ENCODE measurements at places on chromosomes 11 and 22.

DNA sequence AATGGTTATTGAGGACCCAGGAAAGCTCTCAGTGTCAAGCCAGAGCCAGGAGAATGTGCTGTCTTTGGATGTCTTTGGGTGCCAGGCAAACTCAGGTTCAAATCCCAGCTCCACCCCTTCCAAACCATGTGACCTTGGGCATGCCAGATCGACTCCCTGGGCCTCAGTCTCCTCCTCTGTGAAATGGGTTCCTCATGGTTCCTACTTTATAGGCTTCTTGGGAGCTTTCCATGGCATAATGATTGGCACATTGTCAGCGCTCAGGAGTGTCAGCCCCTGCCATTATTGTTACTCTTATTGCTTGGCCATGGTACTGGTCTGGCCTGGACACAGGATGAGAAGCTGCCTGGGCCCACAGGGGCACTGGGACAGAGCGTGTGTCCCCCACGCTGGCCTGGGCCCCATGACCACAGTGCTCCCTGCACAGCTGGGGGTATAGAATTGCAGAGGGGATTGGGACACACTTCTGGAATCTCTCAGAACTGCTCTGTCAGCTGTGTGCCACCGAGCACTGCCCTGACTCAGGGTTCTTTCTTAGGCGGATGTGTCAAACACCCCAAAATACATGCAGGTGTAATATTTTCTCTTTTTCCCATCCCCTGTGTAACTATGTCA lies 37.6 kb upstream of the CRYBB3 start:
- no peak for DNase-seq

GRCh38 chr11:1738380-1738779 lies 12.0 kb downstream of the IFITM10 start:
- DNase-seq = no peak

DNA sequence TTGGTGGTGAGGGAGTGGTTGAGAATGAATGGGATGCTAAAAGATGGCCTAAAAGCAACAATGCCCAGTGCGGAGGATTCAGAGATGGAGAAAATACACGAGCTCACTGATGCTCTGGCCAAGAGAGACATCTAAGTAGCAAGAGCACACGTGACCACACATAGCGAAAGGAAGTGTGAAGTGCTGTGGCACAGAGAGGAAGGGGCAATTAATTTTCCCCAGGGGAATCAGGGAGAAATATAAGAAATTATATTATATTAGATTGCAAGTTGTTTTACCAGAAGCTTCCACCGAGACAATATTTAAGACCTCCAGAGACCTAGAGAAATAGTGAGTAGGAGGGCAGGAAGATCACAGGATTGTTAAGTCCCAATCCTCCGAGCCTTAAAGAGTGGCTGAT lies 80.6 kb downstream of the RCN1 start:
- no peak for DNase-seq

GRCh38 chr22:35812600-35812999 lies 94.9 kb downstream of the APOL5 start:
- no peak for DNase-seq

GRCh38 chr11:1336836-1337646 lies 27.6 kb upstream of the TOLLIP start:
- no peak for DNase-seq

GRCh38 chr22:44736581-44737405 lies 15.6 kb upstream of the ARHGAP8 start:
- DNase-seq = no peak

- no peak for DNase-seq
Observed at GRCh38 chr22:18056807-18057474, 20.8 kb upstream of the PEX26 start.

GRCh38 chr11:102603091-102603490 lies 22.0 kb downstream of the MMP20 start:
- no peak for DNase-seq

GRCh38 chr11:117910941-117911655 lies 18.1 kb downstream of the TMPRSS13 start:
- DNase-seq = no peak

GRCh38 chr11:93903989-93904388 lies 53.6 kb upstream of the VSTM5 start:
- DNase-seq = no peak

GRCh38 chr11:119061256-119061655 lies 4.3 kb upstream of the HYOU1 start:
- DNase-seq = no peak

DNA sequence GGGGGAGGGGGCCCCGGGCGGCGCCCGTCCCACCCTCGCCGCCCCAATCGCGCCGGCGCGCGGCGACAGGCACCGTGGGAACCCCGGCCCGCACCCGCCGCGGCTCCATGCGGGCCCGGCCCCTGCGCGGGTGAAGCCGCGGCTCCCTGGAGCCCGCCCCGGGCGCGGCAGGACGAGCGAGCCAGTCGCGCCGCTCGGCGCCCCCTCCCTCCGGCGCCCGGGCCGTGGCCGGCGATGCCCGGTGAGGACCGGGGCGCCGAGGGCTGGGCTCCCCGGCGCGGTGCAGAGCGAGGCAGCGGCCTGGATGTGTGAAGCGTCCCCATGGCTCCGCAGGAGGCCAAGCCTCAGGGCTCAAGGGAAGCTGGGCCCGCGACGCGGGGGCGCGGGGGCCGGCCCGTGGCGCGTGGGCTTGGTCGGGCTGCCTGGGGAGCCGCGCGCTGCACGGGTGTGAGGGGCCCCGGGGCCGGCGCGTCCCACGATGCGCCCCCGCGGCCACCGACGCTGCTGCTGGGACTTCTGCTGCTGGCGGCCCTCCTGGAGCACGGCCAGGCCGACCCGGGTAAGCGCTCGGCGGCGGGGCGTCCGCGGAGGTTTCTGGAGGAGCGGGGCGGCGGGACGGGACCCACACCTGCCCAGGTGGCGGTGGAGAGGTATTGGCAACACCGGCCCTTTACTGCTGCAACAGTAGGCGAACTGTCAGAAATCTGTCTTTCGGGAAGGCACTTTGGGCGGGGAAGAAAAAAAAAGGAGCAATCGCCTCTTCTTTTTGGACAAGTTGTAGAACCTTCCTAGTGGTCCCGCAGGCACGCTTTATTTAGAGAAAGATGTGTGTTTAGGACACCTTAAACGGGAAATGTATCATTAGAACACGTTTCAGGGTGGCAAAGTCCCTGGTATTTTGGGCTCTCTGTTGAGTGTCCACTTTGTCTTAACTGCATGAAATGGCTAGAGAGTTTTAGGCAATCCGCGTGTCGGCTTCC lies 119.4 kb downstream of the HIPK3 start:
- DNase-seq = peak; percentile 10

GRCh38 chr11:72875736-72876135 lies 61.5 kb downstream of the ATG16L2 start:
- no peak for DNase-seq

- DNase-seq = no peak
Observed at GRCh38 chr11:67062526-67063373, 6.1 kb downstream of the RHOD start.

- DNase-seq = no peak
Observed at GRCh38 chr11:132607575-132607974, 924.7 kb downstream of the OPCML start.

GRCh38 chr11:9320047-9320446 lies 5.7 kb upstream of the TMEM41B start:
- DNase-seq = no peak

- DNase-seq = no peak
Observed at GRCh38 chr22:22752556-22753477, 108.4 kb downstream of the GGTLC2 start.

- no peak for DNase-seq
Observed at GRCh38 chr11:41316751-41317150, 142.7 kb downstream of the LRRC4C start.

DNA sequence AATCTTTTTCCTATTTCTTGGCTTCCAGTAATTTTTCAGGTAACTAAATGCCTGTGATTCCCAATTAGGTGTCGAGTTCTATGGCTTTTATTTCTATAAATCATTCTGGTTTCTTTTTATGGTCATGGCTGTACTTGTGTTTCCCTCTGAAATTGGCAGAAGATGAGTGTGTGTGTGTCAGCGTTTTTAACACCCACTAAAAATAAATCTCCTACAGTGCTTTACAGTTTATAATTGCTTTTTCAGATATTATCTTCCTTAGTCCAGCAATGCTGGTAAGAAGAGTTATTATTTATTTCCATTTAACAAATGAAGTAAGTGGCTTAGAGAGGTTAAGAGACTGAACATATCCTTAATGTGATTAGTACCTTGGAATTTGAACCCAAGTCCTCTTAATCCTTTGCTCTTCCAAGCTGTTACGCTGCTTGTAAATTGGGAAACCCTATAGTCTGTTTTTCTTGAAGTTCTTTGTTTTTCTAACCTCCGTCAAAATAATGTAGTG lies 125.2 kb downstream of the TEAD1 start:
- DNase-seq = no peak

DNA sequence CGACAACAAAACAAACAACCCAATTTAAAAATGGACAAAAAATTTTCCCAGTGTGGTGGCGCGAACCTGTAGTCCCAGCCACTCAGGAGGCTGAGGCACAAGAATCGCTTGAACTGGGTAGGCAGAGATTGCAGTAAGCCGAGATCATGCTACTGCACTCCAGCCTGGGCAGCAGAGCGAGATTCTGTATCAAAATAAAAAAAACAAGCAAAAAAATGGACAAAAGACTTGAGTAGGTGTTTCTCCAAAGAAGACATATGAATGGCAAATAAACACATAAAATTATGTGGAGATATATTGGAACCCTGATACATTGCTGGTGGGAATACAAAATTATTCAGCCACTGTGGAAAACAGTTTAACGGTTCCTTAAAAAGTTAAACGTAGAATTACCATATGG lies 27.4 kb upstream of the MAPK1 start:
- no peak for DNase-seq

GRCh38 chr11:44217432-44217831 lies 92.5 kb downstream of the ALX4 start:
- no peak for DNase-seq

- DNase-seq = peak; percentile 8
Observed at GRCh38 chr11:109728056-109728455, 306.1 kb downstream of the C11orf87 start.

DNA sequence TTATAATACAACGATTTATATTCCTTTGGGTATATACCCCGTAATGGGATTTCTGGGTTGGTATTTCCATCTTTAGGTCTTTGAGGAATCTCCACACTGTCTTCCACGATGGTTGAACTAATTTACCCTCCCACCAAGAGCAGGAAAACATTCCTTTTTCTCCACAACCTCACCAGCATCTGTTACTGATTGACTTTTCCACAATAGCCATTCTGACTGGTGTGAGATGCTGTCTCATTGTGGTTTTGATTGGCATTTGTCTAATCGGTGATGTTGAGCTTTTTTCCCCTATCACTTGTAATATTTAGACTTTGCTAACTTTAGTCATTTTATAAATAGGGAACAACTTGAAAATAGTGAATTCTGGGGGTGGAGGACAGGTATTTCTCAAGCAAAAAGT lies 58.1 kb downstream of the PPFIA1 start:
- DNase-seq = no peak

GRCh38 chr11:117915672-117916235 lies 13.4 kb downstream of the TMPRSS13 start:
- no peak for DNase-seq

- no peak for DNase-seq
Observed at GRCh38 chr11:130217133-130218031, 57.8 kb downstream of the ST14 start.

GRCh38 chr22:41848468-41848867 lies 15.6 kb downstream of the SREBF2 start:
- no peak for DNase-seq

- DNase-seq = peak; percentile 72
Observed at GRCh38 chr11:11966826-11967668, 41.4 kb downstream of the DKK3 start.

DNA sequence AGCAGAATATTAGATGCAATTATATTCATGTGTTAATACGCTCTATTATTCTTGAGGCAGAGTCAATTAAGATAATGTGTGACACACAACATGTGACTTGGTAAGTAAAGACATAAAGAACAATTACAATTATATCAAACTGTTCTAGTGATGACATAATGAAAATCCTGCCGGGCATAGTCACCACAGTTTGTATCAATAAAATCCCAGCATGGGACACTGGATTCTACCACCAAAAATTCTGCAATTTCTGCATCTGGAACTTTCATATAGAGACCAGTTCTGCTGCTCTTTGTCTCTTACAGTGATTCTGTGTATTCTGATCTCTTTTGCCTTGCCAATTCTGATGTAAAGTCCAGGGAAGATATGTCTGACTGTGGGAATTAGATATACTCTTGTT lies 495.6 kb upstream of the LRRC4C start:
- DNase-seq = no peak

DNA sequence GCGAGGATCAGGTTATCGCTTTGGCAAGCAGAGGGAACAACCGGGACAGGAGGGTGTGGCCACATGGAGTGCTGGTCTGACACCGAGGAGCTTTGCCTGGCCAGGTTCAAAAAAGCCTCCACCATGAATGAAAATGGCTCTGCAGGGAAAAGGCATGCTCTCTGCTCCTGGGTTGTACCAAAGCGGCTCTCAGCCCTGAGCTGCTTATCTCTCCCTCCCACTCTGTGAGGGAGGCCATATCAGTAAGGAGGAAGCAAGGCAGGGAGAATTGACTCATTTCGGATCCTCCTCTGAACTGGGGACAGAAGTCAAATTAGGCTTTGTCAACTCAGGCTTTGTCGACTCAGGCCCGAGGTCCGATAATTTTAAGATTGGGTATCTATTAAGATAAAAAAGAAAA lies 82.9 kb upstream of the CRTAM start:
- DNase-seq = no peak

GRCh38 chr11:47417712-47418111 lies 8.5 kb downstream of the PSMC3 start:
- DNase-seq = no peak

- no peak for DNase-seq
Observed at GRCh38 chr11:16293204-16293681, 63.1 kb downstream of the SOX6 start.

- no peak for DNase-seq
Observed at GRCh38 chr11:106463796-106464201, 386.3 kb downstream of the AASDHPPT start.

DNA sequence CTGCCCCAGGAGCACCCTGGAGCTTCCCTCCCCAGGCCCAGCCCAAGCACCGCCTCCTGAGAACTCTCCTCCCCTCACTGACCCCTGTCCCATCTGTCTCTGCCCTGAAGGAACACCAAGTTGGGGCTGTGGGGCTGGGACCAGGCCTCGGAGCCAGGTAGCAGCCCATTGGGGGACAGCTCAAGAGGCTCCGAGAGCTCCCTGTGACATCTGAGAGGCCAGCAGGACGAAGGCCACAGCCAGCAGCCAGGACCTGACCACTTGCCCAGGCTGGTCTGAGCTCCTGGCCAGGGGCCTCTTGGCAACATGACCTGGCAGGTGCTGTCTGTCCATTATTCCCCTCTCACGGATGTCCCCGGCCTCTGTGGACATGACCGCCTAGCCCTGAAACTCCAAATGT lies 33.7 kb downstream of the IGF2 start:
- DNase-seq = no peak

Data from RKO (cell line).